GM12892 (cell line): ENCODE measurements at places on chromosomes 11 and 22.

DNA sequence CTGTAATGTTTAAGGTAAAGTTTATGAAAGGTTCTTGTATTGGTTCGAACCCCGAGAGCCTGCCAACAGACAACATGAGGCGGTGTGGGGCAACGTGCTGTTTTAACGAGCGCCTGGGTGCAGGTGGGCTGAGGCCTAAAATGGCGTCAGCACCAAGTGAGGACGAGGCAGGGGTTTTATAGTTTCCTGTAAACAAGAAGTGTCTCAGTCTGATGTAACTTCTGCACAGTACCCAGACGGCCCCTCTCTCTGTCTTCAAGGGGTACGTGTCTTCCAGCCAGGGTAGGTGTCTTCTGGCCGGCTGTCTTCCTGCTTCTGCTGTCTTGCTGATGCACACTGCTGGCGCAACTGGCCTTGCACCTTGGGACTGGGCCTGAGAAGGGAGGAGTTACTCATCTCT lies 2.7 kb downstream of the PPFIBP2 start:
- no peak for DNase-seq

DNA sequence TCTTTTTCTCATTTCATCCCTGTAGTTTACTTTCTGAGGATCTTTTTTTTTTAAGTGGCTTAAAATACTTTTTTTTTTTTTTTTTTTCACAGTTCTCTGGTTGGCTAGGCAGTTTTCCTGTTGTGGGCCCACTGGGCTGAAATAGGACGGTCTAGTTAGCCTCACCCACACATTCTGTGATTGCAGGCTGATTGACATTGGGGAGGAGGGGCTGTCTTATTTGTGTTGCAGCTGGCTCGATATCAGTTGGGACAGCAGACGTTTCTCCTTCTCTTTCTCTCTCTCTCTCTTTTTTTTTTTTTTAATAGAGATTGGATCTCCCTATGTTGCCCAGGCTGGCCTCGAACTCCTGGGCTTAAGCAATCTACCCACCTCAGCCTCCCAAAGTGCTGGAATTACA lies 6.9 kb downstream of the BCR start:
- no peak for DNase-seq

DNA sequence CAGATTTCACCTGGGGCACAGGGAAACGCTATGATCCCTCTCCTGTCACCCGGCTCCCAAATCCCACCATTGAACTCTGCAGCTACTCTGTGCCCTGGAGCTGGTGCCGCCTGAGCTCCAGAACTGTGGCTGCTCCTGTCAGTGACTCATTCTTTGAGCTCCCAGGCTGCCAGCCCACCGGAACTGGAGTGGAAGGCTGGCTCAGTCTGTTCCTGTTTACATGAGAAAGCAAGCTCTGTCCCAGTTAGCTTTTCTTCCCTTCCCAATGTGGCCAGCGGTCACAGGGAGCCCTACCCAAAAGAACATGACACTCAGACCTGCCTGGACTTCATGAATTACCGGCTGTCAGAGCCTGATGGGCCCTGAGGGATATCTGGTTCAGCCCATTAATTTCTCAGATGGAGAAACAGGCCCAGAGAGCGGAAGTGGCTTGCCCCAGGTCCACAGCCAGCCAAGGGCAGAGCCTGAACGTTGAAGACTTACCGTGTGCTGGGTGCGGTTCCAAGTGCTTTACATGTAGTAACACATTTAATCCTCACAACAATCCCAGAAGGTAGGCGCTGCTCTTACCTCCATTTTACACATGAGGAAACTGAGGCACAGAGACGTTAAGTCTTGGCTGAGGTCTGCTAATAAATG lies 23.8 kb upstream of the IGSF22 start:
- no peak for DNase-seq

DNA sequence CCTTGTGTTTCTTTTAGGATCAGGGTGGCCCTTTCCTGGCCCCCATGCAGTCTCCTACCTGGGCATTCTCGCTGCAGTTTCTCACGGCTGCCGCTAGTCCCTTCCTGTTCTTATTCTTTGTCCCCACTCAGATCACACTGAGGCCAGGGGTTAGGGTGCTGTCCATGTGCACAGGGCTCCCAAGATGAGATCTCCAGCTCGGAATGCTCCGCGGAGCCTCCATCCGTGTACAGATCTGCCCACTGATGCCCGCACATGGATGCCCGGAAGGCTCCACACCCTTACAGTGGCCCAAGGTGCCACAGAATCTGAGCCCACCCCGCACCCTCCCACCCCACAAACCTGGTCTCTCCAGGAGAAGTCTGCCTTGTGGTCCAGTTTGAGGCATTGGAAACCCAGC lies 457.3 kb downstream of the TBC1D22A start:
- DNase-seq, result no peak

- no peak for DNase-seq
These were observed 32.4 kb upstream of the PDGFB start for GRCh38 chr22:39277142-39277607.

GRCh38 chr22:20003304-20003703 lies 13.3 kb downstream of the ARVCF start:
- no peak for DNase-seq

DNA sequence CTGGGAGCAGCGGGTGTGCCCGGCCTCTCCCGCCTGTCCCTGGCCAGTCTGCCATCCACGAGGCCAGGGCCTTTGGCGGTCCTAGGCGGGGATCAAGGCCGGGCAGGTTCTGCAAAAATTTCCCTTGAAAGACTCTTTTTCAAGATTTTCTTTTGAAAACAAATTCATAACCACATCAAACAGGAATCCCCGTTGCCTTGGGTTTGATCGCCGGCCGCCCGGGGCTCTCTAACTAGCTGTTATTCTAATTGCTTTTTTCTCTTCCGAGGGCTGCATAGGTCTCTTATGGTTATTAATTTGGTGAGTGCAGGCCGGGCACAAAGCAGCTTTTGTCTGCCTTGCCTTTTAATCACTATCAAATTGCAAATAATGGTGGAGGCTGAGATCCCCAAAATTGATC lies 42.0 kb downstream of the CDKN1C start:
- DNase-seq, result no peak

DNA sequence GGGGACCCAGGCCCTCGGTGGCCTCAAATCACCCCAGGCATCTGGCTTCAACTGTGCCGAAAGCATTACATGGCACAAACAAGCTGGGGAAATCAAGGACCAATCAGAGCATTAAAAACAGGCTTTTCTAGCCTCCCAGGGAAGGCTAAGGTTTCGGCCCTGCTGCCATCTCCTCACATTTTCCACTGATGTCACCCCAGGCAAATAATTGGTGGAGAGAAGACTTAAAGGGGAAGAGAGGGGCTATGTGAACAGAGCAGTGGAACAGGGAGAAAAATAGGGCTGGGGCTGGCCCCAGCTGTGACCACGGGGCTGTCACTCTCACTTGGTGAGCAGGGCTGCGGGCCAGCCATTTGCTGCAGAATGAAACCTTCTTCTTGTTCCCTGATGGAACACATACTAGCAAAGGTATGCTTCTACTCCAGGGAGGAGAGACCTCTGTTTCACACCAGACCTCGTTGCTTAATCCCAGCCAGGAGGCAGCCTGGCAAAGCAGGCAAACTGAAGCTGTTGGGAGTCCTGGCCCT lies 581.3 kb downstream of the SOX6 start:
- no peak for DNase-seq

- DNase-seq, result no peak
These were observed 60.3 kb downstream of the IRAG1 start for GRCh38 chr11:10633261-10633660.

DNA sequence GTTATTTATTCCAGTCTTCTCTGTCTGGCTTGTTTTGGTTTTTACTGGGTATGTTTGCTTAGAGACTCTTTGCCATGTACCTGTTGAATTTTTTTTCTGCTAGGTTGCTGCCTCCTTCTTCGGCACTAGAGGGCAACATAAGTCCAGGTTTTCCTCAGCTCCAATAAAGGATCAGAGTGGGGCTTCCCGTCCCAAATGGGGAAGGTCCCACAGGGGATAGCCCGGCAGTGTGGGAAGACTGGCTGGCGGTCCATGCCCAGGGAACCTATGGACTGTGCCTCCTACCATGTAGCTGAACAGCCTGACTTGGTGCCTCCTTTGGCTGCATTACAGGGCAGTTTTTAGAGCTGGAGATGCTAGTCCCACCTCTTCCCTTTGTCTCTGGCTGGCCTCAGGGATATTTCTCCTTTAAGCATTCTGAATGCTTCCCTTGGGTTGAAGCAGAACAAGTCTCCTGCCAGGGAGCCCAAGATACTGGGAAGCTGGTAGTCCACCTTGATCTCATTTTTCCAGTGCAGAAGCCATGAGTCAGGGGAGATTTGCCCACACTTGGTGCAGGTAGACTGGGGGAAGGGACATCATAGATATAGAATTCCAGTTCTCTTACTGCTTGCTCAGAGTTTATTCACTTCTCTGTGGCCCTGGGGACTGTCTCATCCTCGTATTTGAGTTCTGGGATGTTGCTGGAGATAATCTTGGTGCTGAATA lies 60.2 kb downstream of the BRD1 start:
- DNase-seq, result no peak

DNA sequence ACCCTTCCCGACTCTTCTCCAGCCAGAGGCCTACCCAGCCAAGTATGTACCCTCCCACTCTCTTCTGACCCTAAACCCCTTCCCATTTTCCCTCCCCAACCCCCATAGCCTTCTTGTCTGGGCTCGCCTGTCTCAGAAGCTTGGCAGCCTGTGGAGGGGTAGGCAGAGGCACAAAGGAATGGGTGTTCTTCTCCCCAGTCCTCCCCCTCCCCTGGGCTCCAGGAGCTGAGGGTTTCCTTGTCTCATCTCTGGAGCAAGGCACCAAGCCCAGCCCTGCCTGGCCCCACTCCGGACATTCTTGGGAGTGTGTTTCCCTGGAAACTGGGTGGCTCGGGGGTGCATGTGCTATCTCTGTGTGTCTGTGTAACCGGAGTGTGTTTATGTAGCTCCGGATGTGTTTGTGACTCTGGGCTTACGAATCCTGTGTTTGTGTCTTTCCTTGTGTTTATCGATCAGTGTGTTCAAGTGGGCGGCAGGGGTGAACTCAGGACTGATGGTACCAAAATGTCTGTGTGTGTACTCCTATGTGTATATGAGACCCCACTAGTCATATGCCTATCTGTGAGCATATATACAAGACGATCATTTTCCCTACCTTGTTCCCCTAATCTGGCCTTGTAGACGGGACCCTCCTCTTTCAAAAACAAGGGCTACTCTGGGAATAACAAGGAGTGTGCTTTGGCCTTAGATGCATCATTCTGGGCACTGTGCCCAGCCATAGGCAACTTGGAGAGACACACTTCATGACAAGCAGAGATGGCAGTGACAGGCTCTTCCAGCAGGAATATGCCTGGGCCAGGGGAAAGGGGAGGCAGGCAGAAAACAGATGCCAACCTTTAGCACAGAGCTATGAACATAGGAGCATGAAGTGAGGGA lies 10.9 kb downstream of the PHLDB1 start:
- no peak for DNase-seq

GRCh38 chr11:130429120-130429681 lies 792 bp upstream of the ADAMTS8 start:
- DNase-seq, result no peak

DNA sequence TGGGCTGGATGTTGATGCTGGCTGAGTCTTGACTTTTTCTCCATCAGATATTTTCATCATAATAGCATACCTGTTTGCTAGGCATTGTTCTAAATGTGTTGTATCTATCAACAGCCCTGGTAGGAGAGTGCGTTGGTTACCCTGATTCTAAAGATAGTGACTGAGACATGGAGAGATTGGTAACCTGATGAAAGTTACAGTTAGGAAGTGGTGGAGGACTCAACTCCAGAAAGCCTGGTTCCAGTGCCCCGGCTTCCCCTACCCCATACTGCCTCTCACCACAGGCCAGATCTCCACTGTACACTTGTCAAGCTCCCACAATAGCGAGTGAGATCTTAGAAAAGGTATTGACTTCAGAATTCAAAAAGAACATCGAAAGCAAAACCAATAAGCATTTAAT lies 22.8 kb upstream of the RELT start:
- no peak for DNase-seq

- DNase-seq, result no peak
These were observed 21.9 kb upstream of the GRIA4 start for GRCh38 chr11:105588001-105588400.

GRCh38 chr11:67264877-67265632 lies 1.2 kb upstream of the GRK2 start:
- DNase-seq, result no peak

- DNase-seq, result no peak
These were observed 288.5 kb downstream of the KIRREL3 start for GRCh38 chr11:126711977-126712625.

- no peak for DNase-seq
These were observed 268.4 kb downstream of the ETS1 start for GRCh38 chr11:128318856-128319474.
